ENCODE measurements at places on chromosomes 12 and 14.
A peak's percentile ranks its signal among the peaks of the same experiment; 100 is the strongest.

- no peak for DNase-seq
Observed at GRCh38 chr12:77855548-77855947, 24.9 kb downstream of the NAV3 start.

DNA sequence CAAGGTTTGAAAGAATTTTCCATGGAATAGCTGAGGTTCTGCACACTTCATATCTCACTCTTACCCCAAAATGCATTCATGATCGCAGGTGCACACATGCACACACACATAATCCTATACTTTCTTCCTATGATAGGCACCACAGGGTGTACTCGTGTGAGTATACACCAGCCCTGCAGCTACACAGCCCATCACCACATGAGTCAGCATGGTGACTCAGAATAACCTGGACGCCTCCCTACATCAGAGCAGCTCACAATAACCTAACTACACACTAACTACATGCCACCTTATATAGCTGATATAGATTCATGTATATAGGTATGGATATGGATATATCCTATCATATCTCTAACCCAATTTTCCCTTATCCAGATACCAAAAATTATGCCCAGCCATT, 850.2 kb upstream of the TMEM132C start:
- DNase-seq = no peak

DNA sequence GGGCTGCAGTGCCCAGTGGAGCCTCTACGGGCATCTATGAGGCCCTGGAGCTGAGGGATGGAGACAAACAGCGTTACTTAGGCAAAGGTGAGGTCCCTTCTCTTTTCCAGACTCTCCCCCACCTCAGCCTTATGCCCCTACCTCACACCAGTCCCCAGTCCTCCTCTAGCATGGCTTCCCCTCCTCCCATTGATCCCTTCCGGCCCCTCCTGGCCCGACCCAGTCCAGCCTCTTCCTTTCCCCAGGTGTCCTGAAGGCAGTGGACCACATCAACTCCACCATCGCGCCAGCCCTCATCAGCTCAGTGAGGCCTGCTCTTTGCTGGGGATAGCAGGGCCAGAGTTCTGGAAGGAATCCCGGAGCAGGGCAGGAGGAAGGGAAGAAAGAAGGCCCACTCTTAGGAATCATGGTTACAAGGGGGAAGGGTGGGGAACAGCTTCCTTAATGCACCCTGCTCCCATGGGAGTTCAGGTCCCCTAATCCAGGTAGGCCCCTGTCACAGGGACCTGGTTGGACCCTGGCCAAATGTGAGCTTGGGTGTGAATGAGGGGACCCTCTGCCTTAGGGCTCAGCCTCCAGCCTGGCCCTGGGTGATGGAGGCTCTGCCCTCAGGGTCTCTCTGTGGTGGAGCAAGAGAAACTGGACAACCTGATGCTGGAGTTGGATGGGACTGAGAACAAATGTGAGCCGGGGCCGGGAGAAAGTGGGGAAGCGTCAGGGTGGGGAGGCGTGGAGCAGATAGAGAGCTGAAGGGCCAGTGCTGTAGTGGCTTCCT, 2.2 kb downstream of the ENO2 start:
- DNase-seq = no peak

DNA sequence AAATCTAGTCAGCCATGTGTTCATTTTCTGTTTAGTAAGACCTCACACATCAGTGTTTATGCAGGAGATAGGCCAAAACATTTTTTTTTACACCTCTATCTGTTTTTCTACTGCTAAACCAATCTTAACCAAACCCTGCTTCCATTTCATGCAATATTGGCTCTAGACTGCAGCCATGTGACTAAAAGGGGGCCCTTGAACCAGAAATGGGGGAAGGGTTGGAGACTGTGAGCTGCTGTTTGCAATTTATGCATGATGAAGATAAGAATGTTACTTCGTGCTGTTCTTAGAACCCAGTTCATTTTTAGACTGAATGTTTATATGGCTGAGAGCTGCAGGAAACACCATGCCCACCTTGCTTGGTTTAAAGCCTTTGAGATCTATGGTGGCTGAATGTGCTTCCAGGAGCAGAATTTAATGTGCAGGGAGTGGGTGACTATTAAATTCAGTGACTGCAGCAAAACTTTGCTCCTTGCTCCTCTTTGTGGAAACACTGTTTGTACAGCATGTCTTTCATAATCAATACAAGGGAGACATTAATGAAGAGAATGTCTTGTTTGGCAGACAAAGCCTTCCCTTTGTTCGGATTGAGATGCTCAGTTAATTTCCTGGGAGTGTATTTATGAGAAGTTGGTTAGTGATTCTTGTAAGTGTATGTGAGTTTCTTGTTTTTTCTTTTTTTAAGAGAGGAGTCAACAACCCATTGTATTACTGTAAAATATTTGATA, 53.6 kb downstream of the CHST11 start:
- DNase-seq = no peak

DNA sequence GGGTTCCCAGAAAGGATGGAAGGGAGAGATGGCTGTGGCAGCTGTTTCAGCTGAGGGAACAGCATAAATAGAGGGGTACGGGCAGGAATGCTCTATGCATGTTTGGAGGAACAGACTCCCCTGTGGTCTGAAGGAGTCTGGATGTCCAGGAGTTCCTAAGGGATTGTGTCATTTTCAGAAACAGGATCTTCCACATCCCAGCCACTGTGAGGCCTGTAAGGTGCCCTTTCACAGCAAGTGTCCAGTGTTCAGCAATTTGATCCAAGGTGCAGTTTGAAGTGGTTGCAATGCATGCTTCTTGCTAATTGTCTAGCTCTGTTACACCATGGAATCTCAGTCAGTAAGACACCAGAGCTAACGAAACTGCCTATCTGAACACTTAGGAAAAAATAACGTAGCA, 46.7 kb upstream of the TCL1A start:
- DNase-seq = no peak

GRCh38 chr14:34951286-34951685, 31.5 kb upstream of the SRP54 start:
- no peak for DNase-seq

GRCh38 chr12:12975322-12976077, 23.5 kb upstream of the GPRC5D start:
- peak; percentile 76 for DNase-seq

- no peak for DNase-seq
Observed at GRCh38 chr14:100230361-100230760, 8.6 kb upstream of the YY1 start.

- no peak for DNase-seq
Observed at GRCh38 chr12:1841586-1842182, 21.3 kb downstream of the LRTM2 start.

- DNase-seq = no peak
Observed at GRCh38 chr12:108234158-108234557, 105.0 kb downstream of the CMKLR1 start.

DNA sequence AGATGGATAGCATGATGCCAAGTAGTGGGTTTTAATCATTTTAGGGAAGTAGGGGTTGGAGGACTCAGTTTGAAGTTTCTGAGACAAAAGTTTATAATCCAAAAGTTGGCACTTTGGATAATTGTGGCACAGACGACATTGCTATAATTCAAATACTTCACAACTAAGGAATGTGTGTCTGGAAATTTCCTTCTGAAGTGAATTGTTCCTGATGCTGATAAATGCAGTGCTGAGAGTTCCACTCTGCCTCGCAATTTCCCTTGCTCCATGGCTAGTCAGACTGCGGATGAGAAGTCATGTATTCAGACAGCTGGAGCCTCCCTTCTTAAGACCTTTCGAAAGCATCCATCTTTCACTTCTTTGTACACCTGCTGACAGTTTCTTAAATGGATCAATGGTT, 393.3 kb upstream of the PRICKLE1 start:
- DNase-seq = no peak

GRCh38 chr14:104090071-104090748, 4.7 kb downstream of the ASPG start:
- no peak for DNase-seq

GRCh38 chr12:50317203-50317602, 33.9 kb upstream of the LIMA1 start:
- no peak for DNase-seq

DNA sequence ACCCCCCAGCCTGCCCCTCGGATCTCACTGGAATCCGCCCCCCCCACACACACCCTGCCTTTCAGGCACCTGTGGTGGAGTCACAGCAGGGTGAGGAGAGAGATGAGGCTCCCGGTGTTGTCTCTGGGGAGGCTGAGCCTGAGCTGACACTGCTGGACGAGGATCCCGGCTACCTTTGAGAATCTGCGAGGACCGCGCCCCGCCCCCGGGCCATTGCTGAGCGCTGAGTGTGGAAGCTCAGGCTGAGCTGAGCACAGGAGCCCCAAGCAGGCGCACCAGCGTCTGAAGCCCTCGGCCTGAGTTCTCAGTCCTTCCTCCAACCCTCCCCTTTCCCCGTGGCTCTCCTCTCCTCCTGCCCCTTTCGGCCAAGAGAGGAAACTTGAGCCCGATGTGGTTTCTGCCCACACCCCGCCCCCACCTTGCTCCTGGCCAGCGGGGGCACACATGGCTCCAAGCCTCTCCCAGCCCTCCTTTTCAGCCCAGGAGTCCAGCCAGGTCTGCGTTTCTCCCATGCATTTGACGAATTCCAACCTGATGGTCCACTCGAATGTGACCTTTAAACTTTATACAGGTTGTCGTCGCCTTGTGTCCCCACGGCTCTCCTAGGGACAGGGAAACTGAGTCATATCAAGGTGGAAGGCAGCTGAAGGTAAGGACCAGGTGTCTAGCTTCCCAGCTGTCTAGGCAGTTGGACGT, at the start of gene NFE2:
TSS of gene NFE2 (minus strand) at position 284 of the 696 bp plus-strand sequence. CDS start 5,767 bp downstream, outside the sequence.
- DNase-seq = no peak

Data from ascending aorta (tissue), 2 donors.